ENCODE measurements at places on chromosomes 12 and 14.

- DNase-seq, result no peak
Observed at GRCh38 chr12:19277711-19278110, 148.2 kb downstream of the PLEKHA5 start.

- DNase-seq, result no peak
Observed at GRCh38 chr14:74610866-74611649, 979 bp downstream of the LTBP2 start.

DNA sequence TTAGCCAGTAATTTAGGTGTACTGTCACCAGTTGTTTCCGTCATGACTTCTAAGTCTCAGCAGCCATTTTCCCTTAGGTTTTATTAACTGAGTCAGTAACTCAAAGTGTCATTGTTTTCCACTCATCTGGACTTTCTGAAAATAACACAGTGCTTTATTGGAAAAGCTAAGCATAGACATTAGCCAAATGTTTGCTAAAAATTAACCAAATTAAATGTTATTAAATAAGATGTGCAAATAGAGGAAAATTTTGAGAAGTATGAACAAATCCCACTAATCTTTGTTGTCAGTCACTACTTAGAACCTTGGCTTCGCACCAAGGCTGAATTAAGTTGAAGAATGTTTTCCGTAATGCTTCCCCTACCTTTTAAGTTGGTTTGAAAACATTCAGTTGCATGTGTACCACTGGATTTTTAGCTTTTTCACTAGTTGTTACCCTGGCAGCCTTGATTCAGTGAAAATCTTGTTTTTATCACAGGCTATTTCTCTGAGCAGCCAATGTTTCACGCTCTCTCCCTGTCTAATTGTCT, 43.0 kb downstream of the BORCS5 start:
- DNase-seq, result no peak

GRCh38 chr12:112559784-112560183, 141.0 kb downstream of the PTPN11 start:
- peak; percentile 36 for DNase-seq

GRCh38 chr12:119843100-119843499, 34.0 kb downstream of the CIT start:
- peak; percentile 39 for DNase-seq

GRCh38 chr12:107748472-107748871, 12.5 kb downstream of the PRDM4 start:
- peak; percentile 75 for DNase-seq

DNA sequence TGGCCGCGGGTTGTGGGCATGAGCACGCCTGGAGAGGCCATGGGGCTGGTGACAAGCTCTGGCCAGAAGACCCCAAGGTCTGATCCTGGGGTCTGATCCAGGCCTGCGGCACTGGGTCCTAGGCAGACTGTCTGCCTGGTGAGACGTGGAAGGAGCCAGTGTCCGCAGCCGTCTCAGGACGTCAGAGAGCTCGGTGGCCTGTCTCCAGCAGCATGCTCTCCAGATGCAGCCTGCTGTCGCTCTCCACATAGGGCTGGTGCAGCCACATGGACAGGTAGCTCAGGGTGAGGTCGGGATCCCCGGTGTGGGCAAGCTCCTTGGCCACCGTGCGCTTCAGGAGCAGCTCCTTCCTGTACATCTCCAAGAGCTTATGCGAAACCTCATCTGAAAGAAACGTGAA, 14.3 kb downstream of the CINP start:
- no peak for DNase-seq

GRCh38 chr12:65123435-65124063, 2.4 kb upstream of the WIF1 start:
- peak; percentile 34 for DNase-seq

DNA sequence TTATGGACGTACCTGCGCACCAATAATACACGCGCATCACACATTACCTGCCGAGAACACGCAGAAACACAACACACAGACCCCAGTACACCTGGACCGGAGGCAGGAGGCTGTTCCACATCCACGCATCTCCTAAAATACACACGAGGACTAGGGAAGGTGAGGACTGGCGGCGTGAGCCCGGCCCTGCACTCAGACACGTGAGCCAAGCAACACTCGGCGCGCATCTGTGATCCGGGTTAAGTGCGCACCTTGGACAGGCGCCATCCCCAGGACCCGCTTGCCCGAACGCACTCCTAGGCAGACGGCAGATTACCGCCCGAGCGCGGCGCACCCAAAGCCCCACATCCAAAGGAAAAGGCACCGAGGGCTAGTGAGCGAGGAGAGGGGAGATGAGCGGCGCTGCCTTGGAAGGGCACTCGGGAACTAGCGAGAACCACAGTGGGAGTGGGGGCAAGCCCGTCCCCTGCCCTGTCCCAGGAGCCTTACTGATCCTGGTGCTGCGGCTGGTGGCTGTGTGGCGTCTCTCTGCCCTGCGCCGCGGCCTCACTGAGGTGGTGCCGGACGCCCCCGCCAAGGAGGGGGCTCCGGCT, 417 bp downstream of the GLS2 start:
- DNase-seq, result no peak

GRCh38 chr12:69630191-69630590, 19.5 kb upstream of the LRRC10 start:
- DNase-seq, result peak; percentile 9

GRCh38 chr14:95237958-95238340, 80.6 kb upstream of the DICER1 start:
- no peak for DNase-seq

- no peak for DNase-seq
Observed at GRCh38 chr12:21599143-21599999, 5.3 kb downstream of the GYS2 start.

DNA sequence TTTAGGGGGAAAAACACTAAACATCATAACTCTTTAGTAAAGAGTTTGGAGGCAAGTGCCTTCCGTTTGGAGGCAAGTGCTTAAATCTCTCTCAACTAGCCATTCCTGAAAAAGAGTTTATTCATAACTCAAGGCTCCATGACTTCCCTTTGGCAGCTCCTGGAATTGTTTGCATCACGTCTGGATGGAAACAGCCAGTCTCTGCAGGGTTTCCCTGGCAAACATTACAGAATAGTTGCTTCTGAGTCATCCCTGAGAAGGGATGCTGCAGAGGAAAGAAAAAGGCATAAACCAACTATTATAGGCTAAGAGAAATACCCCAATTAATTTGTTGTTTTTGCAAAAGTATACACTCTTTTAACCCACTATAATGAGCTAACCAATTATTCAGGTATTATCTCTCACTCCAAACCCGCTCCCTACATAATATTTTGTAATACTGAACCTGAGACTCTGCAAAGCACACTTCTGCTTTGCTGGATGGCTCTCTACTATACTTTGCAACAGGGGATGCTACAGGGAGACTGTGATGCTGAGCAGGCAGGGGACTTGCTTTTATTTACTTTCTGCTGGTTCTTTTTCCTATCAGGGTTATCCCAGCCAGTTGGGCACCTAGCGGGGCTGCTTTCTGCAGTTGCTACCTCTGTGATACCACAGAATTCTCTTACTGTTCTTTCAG, 497.7 kb downstream of the FUT8 start:
- DNase-seq, result peak; percentile 18

- peak; percentile 33 for DNase-seq
Observed at GRCh38 chr12:6346235-6346832, 4.5 kb upstream of the TNFRSF1A start.

DNA sequence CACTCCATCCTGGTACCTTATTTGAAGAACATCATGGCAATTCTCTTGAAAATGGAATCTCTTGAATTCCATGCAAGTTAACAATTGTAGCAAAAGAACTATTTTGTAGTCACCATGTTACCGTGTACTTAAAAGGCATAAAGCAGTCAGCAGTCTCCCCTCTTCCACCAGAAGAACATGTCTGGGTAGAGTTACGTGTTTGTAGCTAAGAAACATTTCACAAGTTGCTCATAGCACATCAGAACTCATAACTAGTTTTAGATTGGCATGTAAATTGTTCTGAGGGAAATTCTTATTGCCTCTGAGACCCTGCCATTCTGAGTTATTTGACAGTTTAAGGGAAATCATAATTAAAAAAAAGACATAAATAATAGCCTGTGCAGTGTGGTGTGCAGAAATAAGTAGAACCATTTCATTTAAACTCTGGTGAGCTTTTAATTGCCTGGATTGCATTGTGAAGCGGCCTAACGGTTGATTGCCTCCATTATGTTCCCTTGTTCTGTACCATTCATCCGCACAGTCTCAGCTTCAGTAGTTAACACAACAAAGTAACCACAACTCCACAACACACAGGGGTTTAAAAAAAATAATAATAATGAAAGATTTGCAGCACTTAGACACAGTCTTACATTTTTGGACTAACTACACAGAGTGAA, 2.6 kb downstream of the LMO3 start:
- DNase-seq, result no peak

DNA sequence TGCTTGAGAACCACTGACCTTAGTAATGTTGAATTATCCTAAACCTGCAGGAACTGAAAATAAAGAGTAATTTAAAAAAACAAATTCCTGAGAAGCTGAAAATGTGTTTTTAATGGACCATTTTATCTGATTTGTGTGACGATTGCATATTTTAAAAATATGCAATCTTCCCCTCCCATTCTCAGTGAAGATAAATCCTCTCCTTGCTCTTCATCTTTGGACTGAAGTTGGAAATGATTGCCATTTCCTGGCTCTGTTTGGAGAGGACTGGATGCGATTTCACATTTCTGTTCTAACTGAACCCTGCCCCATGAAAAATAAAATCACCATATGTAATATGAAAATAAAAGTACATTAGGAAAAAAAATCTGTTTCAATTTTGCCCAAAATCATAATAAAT, 216.3 kb downstream of the SLC6A15 start:
- no peak for DNase-seq

- DNase-seq, result peak; percentile 85
Observed at GRCh38 chr12:46946137-46946536, 120.3 kb upstream of the SLC38A4 start.

- DNase-seq, result no peak
Observed at GRCh38 chr14:96194657-96195431, 9.8 kb upstream of the BDKRB2 start.

GRCh38 chr12:108337235-108338223, 1.6 kb downstream of the CMKLR1 start:
- peak; percentile 36 for DNase-seq

DNA sequence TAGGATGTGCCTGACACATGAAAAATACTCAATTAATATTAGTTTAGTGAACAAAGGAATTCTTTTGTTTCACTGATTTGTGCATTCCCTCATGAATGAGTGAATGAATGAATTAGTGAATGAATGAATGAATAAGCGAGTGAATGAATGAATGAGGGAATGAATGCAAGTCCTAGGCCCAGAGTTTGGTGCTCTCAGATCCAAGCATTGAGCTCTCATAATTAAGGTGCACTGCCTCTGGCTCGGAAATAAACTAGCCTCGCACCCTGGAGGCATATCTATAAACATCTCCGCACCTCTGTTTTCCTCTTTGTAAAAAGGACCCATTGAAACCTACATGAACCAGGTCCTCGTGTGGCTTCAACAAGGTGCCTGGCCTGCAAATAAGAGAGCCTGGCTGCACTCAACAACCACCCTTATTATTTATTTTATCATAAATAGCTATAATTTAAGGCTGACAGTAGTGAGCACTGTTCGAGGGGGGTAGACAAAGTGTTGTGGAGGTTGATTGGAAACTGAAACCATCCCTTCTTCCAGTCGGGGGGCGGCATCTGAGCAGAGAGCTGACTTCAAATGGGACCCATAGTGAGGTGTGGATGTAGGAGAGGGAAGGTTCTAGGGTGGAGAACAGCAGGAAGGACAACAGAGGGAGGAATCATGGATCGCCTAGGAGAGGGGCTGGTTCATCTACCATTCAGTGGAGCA, 316.8 kb downstream of the BCL11B start:
- no peak for DNase-seq

- DNase-seq, result no peak
Observed at GRCh38 chr14:60008042-60008441, 83.7 kb upstream of the PCNX4 start.

DNA sequence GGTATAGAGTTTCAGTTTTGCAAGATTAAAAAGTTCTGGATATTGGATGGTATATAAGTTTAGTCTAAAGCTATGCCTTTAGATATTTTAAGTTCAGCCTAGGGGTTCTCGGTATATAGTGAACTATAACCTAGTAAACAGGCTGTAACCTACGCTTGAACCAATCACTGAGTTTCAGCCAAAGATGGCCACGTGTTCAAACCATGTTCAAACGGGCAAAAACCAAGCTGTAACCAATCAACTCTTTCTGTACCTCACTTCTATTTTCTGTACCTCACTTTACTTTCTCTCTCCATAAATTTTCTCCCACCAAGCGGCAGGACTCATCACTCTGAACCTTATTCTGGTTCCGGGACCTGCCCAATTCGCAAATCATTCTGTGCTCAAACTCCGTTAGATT, 1.4 kb downstream of the TMBIM4 start:
- no peak for DNase-seq

- no peak for DNase-seq
Observed at GRCh38 chr14:92734618-92735017, 13.8 kb downstream of the LGMN start.

DNA sequence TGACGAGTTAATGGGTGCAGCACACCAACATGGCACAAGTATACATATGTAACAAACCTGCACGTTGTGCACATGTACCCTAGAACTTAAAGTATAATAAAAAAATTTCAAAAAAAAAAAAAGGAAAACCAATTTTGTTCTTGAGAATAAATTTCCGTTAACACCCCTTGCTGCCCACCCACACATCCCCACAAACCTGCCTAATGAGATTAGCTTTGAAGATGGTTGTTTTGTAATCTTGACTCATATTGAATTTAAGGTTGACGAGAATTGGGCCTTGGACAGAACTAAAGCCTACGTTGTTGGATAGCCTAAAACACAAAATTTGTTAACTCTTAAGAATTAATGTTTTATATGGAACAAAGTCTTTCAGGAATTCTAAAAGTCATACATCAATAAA, 52.9 kb downstream of the SYT1 start:
- DNase-seq, result no peak

DNA sequence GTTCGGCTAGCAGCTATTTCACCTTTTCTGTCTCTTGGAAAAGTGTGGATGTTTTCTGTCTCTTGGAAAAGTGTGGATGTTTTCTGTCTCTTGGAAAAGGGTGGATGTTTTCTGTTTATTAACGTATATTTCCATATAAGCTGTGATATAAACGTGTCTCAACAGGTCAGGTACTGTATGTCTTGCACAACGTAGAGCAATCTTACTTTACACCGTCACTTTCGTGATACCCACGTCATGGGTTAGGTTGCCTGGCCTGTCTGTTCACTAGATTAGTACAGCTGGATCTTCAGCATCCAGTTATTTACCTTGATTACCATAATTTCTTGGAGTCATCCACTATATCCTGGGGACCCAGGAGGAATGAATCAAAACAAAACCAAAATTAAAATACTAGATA, 14.1 kb downstream of the CLEC7A start:
- DNase-seq, result no peak

- DNase-seq, result no peak
Observed at GRCh38 chr12:88996200-88996788, 356.0 kb downstream of the DUSP6 start.

Data from M059J (cell line).